Inflammatory macrophage (primary cell): ENCODE measurements at places on chromosomes 5 and 9.

DNA sequence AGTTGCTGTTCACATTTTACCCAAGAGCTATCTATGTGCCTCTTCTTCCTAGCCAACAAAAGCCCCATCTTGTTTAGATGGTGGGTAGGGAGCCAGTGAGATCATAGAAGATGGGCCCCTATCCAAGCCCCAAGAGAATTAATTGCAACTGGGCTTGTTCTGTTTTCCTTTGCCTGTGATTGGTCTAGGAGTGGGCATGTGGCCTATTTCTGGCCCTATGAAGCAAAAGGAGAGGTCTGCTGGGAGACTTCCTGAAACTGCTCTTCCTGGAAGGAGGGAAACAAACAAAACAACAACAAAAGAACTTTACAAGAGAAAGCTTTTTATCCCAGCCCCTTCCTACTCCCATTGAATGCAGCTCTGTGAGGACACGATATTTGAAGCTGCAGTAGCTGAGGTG lies 32.5 kb upstream of the ALDOB start:
- DNase-seq, result no peak

DNA sequence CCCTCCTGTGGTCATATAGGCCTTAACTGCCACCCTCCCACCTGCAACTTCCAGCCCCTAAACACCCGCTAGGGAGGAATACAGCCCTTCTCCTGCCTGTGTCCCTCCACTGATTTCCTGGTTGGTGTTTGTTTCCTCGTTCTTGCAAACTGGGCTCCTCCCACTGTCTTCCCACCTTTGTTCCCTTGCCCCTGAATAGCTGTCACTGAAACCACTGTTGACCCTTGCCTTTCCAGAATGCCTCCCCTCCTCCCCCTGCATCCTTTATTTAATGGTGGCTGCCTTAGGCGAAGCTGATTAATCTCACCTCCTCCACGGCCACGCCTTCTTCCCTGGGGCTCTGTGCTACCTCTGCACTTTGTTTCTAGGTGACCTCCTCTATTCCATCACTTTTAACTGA lies 626.7 kb downstream of the BNC2 start:
- no peak for DNase-seq

- DNase-seq, result peak; percentile 81
Observed at GRCh38 chr9:68560071-68560844, 19.6 kb upstream of the TMEM252 start.

- DNase-seq, result peak; percentile 85
Observed at GRCh38 chr9:77417566-77417965, 230.6 kb downstream of the GNA14 start.

DNA sequence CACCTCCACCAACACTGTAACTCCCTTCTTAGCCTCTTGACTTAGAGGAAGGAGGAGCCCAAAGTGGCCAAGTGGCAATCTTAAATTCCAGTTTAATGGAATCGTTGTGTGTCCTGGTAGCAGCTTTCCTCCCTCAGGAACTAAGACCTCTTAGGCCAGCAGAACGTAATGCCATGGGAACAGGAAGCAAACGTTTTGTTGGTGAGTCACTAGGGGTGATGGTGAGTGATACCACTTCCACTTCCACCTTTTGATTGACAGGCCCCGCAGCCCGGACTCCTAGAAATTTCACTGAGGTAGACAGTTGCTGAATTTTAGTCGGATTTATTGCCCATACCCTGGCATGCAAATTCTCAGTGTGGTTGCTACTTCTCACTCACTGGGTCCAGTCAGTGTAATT lies 94.2 kb upstream of the FBN2 start:
- no peak for DNase-seq

- DNase-seq, result no peak
Observed at GRCh38 chr9:118418887-118419565, 714.8 kb downstream of the TLR4 start.
